AG09309 (cell line): ENCODE measurements at places on chromosomes 2 and 18.

- no peak for DNase-seq
These were observed 234.0 kb upstream of the MAP2 start for GRCh38 chr2:209189893-209190292.

DNA sequence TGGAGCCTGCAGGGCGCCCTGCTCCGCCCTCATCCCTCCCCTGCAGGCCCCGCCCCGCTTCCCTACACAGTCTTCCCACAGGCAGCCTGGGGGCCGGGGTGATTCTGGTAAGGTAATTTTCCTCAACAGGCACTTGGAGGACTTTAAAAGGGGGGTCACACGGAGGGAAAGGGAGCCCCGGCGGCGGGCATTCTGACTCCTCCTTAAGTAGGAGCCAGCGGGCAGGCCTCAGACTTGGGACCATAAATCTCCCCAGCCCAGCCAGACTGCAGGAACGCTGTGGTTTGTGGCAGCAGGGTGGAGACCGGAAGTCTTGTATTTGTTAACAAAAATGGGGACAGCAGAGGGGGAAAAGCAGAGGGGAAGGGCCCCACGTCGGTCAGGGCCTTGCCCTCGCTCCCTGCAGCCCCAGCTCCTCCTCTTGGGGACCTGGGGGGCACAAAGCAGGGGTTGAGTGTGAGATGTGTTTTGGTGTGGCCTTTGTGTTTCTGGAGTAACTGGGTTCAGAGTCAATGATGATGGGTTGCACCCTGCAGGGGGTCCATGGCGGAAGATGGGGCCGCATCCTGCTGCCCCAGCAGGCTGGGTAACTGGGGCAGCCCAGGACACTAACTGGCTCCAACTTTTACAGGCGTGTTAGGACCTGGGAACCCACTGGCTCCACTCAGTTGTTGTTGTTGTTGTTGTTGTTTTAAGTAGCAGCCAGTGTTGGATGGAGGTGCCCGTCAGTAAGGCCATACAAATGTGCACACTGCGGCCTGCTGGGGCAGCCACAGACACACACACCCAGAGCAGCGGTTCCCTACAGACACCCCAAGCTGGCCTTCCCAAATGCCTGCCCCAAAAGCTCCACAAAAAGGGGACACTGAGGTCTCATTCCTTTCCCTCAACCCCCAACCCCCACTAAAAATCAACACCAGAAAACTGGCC, 27.7 kb downstream of the SMAD7 start:
- peak; percentile 85 for DNase-seq

GRCh38 chr2:47086054-47086471, 69.0 kb downstream of the STPG4 start:
- DNase-seq = no peak

DNA sequence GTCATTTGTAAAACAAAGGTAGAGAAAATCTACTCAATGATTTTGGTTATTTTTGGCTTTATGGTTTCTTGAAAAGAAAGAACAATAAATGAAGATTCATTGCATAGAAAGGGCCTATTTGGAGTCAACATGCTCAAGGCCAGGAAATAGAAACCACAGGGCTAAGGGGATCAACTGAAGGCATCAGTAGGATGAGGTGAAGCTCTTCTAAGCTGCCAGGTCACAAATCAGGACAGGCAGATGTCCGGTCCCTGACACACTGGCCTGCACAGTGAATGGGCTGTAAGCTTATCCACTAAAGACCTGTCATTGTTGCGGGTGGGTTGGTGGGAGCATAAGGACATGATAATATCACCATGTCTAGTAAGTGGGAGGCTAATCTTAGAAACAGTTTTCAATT, 31.6 kb upstream of the RNF138 start:
- DNase-seq = no peak

DNA sequence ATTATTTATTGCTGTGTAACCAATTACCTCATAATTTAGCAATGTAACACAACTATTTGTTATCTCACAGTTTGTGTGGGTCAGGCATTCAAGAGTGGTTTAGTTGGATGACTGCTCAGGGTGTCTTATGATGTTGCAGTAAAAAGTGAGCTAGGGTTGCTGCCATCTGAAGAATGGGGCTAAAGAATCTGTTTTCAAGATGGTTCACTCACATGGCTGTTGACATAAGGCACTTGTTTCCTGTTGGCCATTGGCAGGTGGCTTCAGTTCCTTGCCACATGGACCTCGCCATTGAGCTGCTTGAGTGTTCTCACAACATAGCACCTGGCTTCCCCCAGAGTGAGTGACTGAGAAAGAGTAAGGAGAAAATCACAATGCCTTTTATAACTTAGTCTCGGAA, 123.2 kb downstream of the TMEM17 start:
- no peak for DNase-seq
